Thoracic aorta (tissue), 2 donors: ENCODE measurements at places on chromosomes 5 and 9. TPM values are rescaled to one million over a fixed set of nuclear protein-coding genes. Genes with fewer than 3 reads are reported as not detected.

IFNA13 gene
- not detected for total RNA-seq

EIF4E1B gene
- total RNA-seq = not detected

INSL6 gene
- total RNA-seq = not detected

PCDHB11 gene
- 6.0 TPM for total RNA-seq

CEL gene
- 0.78 TPM for total RNA-seq

STK32A gene
- total RNA-seq = 9.5 TPM

QRFP gene
- not detected for total RNA-seq

LRRC70 gene
- 4.2 TPM for total RNA-seq

BAAT gene
- not detected for total RNA-seq

OBP2B gene
- total RNA-seq = not detected

CER1 gene
- not detected for total RNA-seq

ZSWIM6 gene
- total RNA-seq = 10.6 TPM

RETREG1 gene
- total RNA-seq = 6.5 TPM

BTNL9 gene
- total RNA-seq = 10.7 TPM

CYSRT1 gene
- total RNA-seq = not detected

DAB2IP gene
- 87.4 TPM for total RNA-seq

KLHL3 gene
- 9.1 TPM for total RNA-seq
